ENCODE measurements at places on chromosomes 2 and 18.
A peak's percentile ranks its signal among the peaks of the same experiment; 100 is the strongest.

DNA sequence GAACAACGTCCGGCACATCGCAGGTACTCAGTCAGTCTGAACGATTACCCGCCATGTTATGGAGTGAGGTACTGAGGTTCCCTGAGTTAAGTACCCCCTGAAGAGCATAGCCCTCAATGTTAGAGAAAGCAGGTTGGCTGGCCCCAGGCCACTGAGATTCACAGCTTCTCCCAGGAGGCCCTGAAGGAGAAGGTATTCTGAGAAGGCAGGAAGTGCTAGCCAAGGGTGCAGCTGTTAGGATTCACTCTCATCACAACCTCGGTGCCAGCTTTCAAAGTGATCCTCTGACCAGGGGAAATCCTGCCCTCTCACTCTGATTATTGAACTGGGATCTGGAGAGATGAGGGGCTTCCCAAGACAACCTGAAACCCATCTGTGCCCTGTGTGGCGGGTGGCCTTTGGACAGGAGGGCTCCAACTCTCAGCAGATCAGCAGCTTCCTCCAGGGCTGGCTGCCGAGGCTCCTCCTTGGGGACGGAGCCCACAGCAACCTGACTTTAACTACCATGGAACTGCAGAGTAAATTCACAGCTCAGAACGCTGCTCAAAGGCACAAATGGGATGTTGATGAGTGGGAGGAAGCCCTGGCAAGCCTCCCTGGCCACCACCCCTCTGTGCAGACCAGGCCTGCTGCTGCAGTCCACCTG lies 7.8 kb downstream of the EHD3 start:
- no peak for DNase-seq

DNA sequence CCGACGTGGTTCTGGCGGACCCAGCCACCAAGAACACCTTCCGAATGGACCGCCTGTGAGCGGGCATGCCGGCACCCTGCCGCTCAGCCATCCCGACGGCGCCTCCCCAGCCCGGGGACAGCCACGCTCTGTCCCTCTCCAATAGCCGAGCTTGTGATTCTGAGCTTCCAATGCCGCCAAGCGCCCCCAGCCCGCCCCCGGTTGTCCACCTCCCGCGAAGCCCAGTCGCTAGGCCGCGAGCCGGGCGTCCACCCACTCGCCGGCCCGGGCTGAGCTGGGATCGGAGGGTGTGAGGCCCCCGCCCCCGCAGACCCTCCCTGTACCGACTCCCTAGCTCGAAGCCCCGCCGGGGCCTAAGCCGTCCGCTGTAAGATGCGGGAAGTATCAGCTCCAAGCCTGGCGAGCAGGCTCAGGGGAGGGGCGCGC lies 1195.1 kb upstream of the CHAC2 start:
- DNase-seq: no peak

- DNase-seq: no peak
Observed at GRCh38 chr2:129975016-129975774, 4.3 kb upstream of the RAB6C start.

DNA sequence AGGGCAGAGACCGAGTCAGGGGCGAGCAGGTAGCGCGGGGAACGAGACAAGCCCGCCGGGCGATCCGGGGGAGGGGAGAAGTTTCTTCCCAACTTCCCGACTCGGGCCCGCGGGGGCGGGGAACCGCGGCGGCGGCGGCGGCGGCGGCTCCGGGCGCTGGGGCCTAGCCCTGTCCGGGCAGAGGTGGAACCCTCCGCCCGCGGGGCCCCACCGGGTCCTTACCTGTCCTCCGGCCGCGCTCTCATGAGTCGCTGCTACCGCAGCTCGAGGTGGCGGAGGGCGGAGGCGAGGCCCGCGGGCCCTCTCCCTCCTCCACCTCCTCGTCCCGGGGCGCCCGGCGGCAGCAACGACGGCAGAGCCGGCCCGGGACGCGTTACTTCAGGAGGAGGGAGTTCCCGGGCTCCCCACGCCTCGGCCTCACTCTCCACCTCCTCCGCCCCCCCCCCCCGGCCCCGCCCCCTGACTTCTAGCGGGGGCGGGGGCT lies at the start of gene YES1:
Gene YES1 (minus strand): TSS at position 351 of the 484 bp plus-strand sequence. CDS start 55,415 bp downstream, outside the sequence.
- DNase-seq: no peak

GRCh38 chr2:78644854-78645253 lies 380.6 kb upstream of the REG3G start:
- DNase-seq: no peak

GRCh38 chr18:69580107-69580506 lies 179.4 kb downstream of the DOK6 start:
- DNase-seq: no peak

- DNase-seq: no peak
Observed at GRCh38 chr18:48634975-48635374, 96.1 kb downstream of the CTIF start.

DNA sequence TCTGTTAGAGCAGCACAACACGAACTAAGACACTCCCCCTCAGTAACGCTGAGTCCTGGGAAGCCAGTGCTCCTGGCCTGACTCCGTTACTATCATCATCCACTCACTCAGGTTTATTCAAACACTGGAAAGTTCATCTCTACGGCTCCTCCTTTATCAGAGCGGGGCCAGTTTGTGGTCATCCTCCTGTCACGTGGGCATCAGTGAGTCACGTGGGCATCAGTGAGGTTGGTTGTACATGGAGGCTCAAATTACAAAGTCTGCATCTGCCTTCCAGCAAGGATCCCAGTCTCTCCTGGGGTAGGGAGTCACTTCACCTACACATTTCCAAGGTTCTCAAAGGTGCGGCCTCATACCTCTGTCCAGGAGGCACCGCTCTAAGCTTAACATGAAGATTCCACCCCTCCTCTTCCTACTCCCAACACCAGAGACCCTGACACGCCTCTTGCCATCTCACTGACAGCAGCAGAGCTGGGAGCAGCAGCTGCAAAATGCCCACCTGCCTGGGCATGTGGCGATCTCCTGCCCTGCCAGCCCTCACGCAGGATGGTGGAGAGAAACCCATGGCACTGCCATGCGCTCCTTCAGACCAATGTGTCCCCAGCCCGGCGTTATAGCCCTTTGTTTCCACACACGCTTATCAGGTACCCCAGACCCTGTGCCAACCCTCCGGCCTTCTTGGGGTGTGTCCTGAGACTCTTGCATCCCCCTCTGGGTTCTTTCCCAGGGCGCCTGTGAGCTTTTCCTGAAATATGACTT lies 99.2 kb upstream of the PTPRM start:
- DNase-seq: no peak

GRCh38 chr2:170446078-170446477 lies 268.1 kb downstream of the MYO3B start:
- DNase-seq: no peak

DNA sequence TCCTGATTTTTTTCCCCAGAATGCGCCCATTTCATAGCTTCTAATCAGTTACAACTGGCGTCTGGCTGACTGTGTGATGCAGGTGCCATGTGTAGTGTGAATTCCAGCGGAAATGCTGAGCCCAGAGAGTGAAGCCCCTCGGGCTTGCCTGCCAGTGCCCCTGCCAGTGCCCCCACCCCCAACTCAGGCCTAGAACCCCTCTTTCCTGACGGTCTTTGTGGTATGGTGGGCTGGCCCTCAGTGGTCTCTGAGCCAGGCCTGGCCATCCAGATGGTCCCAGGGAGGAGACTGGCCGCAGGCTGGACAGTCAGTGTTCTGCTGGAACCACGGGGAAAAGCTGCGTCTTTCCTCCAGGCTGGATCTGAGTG lies 3.1 kb downstream of the RAMP1 start:
- no peak for DNase-seq

DNA sequence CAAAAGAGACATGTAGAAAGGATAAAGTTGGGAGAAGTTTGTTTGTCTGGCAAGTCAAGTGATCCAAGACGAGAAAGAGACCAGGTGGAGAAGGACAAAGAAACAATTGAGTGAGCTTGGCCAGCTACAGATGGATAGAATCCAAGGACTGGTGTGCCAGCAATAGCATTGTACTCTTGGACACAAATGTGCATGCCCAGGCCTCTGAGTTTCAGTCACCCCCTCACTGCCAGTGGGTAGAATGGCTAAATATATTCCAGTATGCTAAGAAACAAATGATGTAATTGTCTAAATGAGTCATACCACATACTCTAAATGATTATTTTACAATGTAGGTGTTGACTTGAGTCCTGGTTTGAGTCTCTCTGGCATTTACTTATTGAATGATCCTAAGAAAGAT lies 881.3 kb downstream of the LRRTM4 start:
- DNase-seq: no peak

DNA sequence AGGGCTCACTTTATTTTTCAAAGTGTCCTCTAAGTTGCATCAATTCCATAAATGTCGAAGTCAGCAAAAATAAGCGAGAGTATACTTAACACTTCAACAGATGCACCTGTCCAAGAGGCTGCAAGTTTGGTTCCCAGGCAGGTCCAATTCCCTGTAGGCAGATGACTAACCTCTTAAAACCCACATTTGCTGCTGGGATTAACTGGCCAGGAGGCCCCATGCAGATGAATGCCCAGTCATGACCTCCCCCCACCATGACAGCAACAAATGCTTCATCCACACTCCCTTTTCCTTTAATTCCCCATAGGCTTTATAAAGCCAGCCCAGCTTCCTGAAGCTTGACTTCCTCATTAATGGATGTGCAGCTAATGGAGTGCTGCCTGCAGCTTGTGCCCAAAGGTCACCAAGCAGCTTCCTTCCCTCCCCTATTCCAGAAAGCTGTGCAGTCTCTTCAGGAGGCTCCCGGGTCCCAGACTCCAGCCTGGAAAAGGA lies 35.7 kb downstream of the REEP1 start:
- DNase-seq: no peak

- peak; percentile 40 for DNase-seq
Observed at GRCh38 chr2:20450201-20450999, 3.5 kb downstream of the RHOB start.

DNA sequence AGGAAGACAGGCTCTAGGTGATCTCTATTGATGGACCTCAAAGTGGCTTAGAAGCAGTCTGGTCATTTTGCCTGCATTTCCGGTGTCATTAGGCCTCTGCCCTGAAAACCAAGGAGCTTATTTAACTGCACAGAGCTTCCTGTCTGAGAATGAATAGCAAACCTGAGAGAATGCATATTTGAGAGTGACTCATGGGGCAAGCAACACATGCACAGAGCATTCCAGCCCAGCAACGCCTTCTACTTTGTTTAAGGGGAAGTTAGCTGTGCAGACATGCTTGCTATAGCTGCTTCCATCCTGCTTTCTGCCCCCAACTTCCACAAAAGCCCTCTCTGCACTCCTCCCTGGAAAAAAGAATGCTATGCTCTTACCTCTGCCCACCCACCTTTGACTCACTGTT lies 232.8 kb downstream of the GRB14 start:
- DNase-seq: peak; percentile 50

DNA sequence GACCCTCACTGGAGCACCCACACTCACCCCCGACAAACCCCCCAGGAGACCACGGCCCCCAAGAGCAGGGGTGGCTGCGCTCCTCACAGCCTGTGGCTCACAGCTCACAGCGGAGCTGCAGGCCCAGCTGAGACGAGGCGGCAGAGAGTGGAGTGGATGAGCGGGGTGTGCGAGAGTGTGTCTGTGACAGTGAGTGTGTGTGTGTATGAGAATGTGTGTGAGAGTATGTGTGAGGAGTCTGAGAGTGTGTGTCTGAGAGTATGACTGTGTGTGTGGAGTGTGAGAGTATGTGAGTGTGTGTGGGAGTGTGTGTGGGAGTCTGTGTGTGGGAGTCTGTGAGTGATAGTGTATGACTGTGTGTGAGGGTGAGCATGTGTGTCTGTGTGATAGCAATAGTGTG lies 55.3 kb upstream of the ID2 start:
- no peak for DNase-seq
